ENCODE measurements at places on chromosomes 5 and 9.

- DNase-seq = no peak
Observed at GRCh38 chr5:142405814-142406395, 81.1 kb upstream of the SPRY4 start.

GRCh38 chr9:108668938-108669335 lies 186.8 kb downstream of the ACTL7B start:
- DNase-seq = no peak

DNA sequence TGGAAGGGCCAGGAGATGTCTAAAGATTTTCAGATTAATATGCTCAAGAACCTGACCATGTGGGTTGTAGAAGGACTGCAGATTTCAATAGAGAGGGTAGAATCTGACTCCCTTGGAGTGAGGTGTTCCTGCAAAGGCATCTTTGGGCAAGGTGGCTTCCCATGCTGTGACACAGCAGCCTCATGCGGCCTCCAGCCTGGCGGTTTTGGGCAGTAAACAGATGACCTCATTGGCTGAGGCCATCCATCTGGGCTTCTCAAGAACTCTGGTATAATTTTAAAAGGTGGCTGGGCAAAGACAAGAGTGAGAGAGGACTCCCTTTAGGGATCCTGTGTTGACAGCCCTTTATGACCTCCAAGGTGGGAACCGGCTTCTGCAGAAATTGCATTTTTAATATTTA lies 90.3 kb upstream of the ERCC6L2 start:
- DNase-seq = no peak

DNA sequence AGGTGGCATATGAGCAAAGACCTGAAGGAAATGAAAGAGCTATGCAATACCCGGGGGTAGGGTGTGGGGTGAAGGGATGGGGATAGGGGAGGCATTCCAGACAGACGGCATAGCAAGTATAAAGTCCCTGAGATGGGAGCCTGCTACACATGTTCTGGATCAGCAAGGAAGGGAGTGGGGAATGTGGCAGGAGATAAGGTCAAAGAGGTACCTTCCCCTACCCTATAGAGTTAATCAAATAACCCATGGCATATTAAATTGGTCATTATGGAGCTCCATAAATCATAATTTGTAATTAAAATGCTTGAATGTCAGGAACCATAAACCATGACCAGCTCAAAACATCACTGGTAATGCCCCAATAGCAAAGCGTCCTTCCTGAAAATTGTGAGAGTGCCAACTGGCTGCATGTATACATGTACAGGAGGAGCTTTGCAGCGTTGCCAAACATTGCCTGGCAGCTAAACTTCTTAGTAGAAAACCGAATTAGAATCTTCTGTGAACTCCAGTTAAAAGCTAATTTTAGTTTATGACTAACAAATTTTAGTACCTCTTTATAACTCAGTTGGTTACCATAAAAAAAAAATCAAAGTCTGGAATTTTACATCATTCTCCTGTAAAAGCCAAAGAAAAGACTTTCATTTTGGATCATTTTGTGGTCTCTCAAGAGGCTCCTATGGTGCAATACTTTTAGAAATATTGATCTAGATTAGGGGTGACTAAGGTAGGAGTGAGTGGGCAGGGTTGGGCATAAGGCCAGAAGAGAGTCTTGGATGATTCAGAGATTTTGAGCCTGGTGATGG lies 4.7 kb downstream of the DNAI1 start:
- DNase-seq = peak; percentile 81

- no peak for DNase-seq
Observed at GRCh38 chr5:30846171-30846570, 347.3 kb upstream of the CDH6 start.

DNA sequence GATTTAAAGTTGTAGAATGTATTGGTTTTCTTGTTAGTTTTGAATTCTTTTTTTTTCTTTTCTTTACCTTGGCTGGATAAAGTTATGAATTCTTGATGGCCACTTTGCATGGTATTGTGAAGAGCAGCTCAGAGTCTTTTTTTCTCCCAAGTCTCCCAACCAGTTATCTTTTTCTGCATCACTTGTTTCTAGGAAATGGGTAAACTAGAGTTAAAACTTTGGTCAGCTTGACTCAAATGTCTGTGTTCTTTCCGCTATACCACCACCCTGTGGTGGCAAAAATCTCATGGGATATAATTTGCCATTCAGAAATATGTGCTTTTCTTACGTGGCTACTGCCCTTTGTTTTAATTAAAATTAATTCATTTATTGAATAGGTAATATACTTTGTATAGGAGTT lies 113.2 kb downstream of the UNC13B start:
- DNase-seq = no peak

GRCh38 chr5:112738191-112738560 lies 491 bp downstream of the APC start:
- no peak for DNase-seq

DNA sequence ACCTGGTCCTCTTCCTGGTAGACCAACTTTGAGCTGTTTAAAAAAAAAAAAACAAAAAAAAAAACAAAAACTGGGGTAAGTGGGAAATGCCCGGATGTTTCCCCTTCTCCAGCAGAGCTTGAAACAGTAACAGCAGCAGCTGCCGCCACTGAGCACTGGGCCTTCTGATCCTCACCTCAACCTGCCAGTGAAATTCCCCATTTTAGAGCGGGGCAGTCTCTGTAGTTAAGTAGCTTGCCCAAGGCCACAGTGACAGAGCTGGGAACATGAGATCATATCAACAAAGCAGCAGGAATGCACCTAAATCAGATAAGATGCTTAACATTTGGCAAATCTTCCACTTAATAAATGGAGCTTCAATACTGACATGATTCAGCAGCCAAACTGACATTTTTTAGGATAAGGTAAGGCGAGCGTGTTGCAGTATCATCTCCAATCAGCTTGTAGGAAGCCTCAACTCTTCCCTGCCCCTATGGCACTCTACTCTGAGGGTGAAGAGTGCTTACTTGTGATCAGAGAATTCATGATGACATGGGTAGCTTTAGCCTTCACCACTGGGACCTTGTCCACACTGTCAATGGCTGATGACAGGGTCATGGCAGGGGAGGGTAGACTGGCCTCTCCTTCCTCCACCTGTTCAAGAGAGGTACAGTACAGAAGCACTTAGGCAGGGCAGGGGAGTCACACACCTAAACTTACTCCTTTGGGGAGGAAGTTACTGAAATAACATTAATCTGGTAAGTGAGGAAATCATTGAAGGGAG lies 9.3 kb downstream of the KIAA1191 start:
- DNase-seq = no peak

- DNase-seq = no peak
Observed at GRCh38 chr9:111965566-111966019, 69.0 kb downstream of the UGCG start.

DNA sequence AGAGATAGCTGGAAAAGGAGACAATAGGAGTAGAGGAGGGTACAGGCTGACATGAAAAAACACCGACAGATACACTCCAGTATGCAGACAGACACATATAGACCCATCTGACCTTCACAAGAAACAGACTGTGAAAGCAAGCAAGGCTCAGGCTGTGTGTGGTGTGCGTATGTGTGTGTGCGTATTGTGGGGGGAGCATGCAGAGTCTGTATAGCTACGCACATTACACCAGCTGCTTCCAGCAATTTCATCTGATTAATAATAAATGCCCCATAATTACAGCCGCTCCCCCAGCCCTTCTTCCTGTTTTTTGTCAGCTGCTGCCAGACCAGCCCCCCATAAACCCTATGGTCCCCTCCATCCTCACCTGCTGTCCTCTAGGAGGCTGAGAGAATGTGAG lies 6.7 kb downstream of the CNTFR start:
- no peak for DNase-seq

DNA sequence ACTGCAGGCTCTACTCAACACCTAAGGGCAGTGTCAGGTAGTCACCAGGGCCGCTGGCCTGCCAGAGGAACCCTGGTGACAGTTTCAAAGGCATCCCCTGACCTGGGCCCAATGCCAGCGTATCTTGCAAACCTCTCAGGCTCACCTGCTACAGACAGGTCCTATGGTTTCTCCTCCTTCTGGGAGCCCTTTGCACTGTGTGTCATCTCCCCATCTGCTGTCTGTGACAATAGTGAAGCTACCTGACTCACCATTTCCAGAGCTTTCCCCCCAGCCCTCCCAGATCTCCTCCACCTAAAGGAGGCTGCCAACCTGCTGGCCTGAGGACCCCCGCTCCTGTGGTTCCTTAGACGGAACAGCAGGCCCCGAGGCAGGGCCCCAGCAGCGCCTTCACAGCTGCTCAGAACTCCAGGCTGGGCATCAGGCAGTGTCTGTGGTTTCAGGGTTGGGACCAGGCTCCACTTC lies 203.1 kb downstream of the FSTL4 start:
- DNase-seq = no peak

DNA sequence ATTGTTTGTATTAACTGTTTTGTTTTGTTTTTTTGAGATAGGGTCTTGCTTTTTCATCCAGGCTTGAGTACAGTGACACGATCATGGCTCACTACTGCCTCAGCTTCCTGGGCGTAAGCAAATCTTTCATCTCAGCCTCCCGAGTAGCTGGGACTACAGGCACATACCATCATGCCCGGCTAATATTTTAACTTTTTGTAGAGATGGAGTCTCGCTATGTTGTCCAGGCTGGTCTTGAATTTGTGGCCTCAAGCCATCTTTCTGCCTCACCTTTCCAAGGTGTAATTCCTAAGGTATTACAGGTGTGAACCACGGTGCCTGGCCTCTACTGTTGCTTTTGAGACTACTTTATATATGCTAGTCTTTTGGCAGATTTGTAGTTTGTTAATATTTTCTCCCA lies 8.4 kb downstream of the RCL1 start:
- DNase-seq = no peak

DNA sequence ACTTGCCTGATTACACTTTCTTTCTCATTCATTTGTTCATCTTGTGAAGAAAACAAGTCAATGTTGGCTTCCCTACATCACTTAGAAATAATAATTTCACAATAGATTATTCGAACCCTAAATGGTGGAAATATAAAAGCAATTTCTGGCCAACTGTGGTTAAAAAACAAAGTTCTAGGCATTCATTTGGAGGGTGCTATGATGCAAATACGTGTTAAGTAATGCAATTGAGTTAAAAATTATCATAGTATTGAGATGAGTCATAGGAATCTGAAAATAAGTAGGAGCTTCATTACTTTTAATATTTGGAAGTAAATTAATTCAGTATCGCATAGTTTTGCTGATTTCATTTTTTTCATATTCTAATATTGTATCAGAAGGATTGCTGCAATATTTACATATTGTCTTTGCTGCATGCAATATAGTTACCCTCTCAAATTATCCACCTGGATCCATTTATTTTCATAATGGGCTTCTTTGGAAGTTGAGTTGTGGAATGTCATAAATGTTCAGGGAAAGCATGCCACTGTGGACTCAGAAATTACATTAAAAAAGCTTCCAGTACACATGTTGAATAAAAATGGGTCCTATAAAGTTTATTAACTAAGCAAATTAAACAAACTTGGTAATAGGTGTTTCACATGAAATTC lies 647.7 kb upstream of the WWC1 start:
- DNase-seq = no peak

GRCh38 chr5:40679913-40680681 lies at the start of gene PTGER4:
PTGER4 (plus strand) TSS chr5:40679915; CDS start chr5:40680994, 1,079 bp downstream.
- peak; percentile 53 for DNase-seq

- no peak for DNase-seq
Observed at GRCh38 chr5:166499447-166500240, 1791.8 kb upstream of the WWC1 start.

GRCh38 chr5:122478741-122479442 lies 166.9 kb downstream of the SNCAIP start:
- no peak for DNase-seq

DNA sequence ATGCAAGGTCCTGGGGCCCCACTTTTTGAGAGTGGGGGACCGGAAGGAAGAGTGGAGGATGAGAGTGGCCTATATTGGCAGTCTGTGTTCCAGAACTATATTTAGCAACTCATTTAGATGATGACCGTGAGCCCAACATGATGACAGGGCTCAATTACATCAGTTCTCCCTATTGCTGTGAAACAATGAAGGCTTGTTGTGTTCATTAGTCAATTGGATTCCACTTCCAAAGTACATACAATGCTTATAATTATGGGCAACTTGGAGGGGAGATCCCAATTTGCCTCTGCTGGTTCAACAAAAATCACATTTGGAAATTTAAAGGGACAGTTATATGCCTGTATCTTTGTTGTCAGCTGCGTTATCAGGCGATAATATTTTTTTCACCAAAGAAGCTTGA lies 91.1 kb downstream of the TARS1 start:
- no peak for DNase-seq

- no peak for DNase-seq
Observed at GRCh38 chr5:80105698-80106439, 70.7 kb downstream of the THBS4 start.

DNA sequence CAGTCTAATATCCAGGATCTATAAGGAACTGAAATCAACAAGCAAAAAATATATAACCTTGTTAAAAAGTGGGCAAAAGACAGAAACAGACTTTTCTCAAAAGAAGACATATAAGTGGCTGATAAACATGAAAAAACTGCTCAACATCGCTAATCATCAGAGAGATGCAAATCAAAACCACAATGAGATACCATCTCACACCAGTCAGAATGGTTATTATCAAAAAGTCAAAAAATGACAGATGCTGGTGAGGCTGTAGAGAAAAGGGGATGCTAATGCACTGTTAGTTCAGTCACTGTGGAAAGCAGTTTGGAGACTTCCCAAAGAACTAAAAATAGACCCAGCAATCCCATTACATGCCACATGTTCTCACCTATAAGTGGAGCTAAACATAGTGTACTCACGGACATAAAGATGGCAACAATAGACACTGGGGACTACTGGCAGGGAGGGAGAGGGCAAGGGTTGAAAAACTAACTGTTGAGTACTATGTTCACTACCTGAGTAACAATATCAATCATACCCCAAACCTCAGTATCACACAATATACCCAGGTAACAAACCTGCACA lies 11.7 kb upstream of the TSSK1B start:
- DNase-seq = no peak

DNA sequence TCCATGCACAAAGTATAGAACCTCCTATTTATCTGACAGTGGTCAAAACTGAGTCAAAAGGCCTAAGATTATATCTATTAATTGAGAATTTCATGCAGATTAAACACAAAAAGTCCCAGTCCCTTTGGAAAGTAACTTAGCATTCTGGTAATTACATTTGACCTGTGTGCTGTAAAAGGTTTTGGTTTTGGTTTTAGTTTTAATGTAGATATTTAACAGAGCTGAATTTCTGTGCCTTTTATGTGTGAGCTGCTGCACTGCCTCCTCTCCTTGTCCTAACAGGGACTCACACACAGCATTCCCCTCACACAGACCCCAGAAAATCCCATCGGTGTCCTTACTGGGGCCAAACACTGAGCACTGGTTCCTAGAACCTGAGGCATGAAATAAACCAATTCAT lies 31.0 kb upstream of the FSD1L start:
- no peak for DNase-seq

- no peak for DNase-seq
Observed at GRCh38 chr5:150053713-150054392, 32.5 kb downstream of the CSF1R start.

- DNase-seq = no peak
Observed at GRCh38 chr5:72508241-72509170, 1.3 kb upstream of the ZNF366 start.

GRCh38 chr9:85730916-85731630 lies 10.7 kb downstream of the AGTPBP1 start:
- DNase-seq = no peak

Data from stimulated activated CD4-positive, alpha-beta T cell treated with anti-CD3 and anti-CD28 coated beads, Interleukin-15, amount 100 ng/mL, for 24 hours (primary cell).